Right atrium auricular region (tissue), 2 donors: ENCODE measurements at places on chromosomes 1 and 21. TPM values are rescaled to one million over a fixed set of nuclear protein-coding genes. Genes with fewer than 3 reads are reported as not detected.

- DNase-seq = no peak
Observed at GRCh38 chr1:46298387-46298786, 5.0 kb downstream of the LRRC41 start.

DNA sequence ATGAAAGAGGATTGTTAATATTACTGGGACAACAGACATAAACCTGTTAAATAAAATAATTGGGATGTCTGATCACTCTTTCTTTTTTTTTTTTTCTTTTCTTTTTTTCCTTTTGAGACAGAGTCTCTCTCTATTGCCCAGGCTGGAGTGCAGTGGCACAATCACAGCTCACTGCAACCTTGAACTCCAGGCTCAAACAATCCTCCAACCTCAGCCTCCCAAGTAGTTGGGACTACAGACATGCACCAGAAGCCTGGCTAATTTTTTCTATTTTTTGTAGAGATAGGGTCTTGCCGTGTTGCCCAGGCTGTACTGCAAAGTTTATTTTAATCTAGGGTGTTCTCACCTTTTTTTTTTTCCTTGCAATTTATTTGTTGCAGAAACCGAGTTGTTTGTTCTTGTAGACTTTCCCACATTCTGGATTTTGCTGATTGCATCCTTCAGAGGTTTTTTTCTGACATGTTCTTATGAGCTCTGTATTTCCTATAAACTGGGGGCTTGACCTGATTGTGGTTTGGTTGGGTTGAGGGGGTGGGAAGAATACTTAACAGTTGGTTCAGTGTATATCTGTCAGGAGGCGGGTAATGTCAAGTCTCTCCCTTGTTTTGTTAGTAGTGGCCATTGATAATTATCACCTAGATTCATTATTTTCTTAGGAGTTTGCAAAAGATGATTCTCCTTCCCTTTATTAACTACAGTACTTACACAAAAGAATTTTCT, 125.2 kb downstream of the MAST2 start:
- DNase-seq = no peak

- no peak for DNase-seq
Observed at GRCh38 chr1:90274376-90274775, 279.5 kb downstream of the ZNF326 start.

DNA sequence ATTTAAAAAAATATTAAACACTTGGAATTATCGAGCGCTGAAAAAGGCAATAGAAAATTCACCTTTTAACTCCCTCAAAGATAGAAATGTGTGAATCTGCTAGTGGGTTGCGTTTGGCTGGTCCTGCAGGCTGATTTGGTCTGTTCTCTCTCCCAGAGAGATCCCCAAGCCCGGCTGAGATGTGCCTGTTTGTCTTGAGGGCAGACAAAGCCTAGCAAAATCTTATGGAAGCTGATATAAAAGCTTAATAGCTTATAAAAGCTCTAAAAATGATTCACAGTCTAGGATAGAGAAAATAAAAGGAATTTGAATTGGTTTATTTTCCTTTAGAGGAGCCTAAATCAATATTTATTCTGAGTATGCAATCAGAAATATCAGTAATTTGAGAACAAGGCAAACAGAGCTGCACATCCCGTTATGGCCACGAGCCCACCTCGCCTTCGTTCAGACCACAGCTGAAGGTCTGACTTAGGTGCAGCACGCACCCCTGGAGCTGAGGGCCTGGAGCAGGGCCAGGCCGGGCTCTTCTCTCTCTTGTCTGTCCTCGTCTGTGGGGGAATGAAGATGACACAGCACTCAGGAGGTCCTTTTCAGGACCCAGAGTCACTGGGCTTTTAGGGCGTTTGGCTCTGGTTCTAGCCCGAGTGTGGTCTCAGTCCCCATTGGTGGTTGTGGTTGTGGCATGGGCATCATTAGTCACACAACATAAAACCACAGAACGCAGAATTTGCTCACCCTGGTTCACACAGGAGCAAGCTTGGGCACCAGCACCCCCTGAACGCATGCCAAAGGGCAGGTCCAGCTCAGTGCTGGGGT, 18.6 kb downstream of the PDE9A start:
- DNase-seq = no peak

PDZK1IP1 gene
- 10.6 TPM for total RNA-seq

CD1B gene
- total RNA-seq = not detected

MARK1 gene
- total RNA-seq = 20.0 TPM

ACTA1 gene
- 3,527 TPM for total RNA-seq

DNA sequence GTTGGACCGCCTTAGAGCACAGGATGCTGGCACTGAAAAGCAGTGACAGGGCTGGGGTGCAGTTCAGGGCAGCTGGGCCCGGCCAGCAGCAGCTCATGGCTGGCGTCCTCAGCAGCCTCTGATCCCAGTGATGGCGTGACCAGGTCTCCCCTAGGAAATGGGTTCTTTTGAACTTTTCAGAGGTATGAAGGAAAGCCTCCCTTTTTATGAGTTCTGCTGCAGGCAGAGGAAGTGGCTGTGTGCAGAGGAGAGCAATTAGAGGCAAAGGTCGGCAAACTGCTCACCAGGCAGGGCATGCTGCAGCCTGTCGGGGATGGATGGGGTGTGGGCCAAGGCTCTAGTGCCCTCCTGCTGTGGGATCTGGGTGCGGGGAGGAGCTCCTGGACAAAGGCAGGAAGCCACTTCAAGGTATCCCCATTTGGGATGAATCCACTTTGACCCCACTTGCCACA, 45.6 kb upstream of the RAB4A start:
- no peak for DNase-seq

DNA sequence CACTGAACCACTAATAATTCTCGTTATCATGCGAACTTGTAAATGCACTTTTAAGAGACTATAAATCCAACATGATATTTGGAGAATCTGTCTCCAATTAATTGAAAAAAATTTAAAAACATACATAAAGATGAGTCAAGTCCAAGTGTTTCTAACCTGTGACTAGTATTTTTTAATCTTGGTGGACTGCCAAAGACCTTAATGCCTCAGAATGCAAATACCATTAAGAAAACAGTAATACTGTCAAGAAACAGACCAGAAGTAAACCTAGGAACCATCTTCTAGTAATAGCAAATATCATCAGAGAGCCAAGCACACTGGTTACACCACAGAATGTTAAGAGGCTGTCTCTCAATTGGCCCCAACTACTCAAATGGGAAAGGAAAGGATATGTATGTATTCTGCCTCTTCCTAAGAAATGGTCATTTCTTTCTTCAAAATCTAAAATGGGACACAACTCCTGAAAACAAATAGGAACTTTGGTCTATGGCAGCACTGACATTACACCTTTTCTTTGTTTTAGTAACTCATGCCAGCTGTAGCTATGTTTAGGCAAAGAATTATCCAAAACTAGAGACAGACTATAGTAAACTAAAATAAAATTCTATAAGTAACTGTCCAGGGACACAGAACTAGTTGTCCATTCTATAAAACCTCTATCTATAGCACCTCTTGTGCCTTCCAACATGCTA, 15.8 kb downstream of the SCYL3 start:
- DNase-seq = no peak

PRAMEF9 gene
- not detected for total RNA-seq

DNA sequence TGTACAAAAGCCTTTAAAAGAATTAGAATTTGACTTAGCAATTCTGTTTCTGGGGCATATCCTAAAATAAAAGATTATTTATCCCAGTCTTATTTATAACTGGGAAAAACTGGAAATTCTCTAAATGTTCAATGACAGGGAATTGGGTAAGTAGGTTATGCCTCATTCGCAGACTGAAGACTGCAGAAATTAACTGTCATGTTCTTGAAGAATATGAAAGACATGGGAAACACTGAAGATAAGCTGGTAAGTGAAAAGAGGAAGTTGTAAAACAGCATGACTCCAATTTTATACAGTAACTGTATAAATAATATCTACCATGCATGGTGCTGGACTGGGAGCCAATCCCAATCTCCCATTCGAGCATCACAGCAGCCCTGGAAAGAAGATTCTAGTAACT, 50.6 kb upstream of the SLC2A1 start:
- no peak for DNase-seq

GRCh38 chr1:210252621-210253051, 20.0 kb downstream of the SERTAD4 start:
- no peak for DNase-seq

- DNase-seq = no peak
Observed at GRCh38 chr1:188089461-188089860, 1260.7 kb downstream of the PLA2G4A start.

CLCNKB gene
- 4.6 TPM for total RNA-seq

CASZ1 gene
- total RNA-seq = 50.3 TPM

GRCh38 chr21:17085707-17086106, 427.1 kb upstream of the CXADR start:
- no peak for DNase-seq

- DNase-seq = no peak
Observed at GRCh38 chr1:50447961-50448360, 24.7 kb upstream of the DMRTA2 start.

DNA sequence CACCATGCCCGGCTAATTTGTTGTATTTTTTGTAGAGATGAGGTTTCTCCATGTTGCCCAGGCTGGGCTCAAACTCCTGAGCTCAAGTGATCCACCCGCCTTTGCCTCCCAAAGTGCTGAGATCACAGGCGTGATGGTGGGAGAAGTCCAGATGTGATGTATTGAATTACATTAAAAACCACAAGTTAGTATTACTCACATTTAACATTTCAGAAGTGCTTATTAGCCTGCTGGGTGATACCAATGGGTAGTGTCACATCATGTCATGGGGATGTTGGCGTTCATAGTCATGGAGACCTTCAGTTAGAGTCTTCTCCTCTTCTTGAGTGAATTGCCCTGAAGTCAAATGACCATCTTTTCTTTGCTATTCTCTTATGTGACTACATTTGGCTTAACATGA, 63.6 kb upstream of the VAMP3 start:
- DNase-seq = no peak

- DNase-seq = no peak
Observed at GRCh38 chr1:17849216-17849615, 94.1 kb downstream of the ACTL8 start.

MCOLN2 gene
- 0.90 TPM for total RNA-seq

IFNLR1 gene
- 6.2 TPM for total RNA-seq

- DNase-seq = no peak
Observed at GRCh38 chr1:191255354-191256054, 777.8 kb upstream of the BRINP3 start.

DNA sequence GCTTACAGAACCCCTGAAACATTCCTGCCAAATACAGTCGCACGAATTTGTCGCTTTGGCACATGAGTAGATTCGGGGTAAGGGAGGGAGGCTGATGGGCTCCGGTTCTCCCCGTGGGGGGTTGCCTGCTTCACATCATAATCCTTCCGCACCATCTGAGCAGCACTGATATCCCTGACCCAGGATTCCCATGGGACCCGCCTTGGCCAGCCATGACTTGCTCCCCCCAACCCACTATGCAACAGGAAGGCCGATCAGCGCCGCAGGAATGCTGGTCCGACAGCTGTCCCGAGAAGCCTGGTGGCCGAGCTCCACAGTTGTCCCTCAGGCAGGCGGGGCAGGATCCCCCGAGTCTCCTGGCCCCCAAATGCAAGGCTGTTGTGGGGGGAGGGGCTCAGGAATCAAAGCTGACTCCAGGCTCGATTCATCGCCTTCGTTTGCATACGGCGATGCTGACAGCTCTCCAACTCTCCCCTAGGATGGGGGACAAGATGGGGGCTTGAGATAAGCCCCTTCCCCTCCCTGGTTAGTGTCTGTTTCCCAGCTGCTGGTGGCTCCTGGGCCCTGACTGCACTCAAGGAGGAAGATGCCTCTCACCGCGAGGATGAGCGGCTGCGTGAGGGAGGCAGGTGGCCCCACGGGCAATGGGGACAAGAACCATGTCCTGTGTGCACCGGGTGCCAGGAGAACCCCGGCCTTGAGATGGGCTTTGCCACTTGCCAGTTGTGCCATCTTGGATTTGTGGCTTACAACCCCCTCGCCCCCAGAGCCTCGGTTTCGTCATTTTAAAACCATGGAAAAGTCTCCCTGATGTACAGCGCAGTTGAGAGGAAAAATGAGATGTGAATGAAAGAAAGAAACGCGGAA, 9.3 kb downstream of the DRAXIN start:
- no peak for DNase-seq

- no peak for DNase-seq
Observed at GRCh38 chr1:7101187-7101586, 315.9 kb downstream of the CAMTA1 start.

DNA sequence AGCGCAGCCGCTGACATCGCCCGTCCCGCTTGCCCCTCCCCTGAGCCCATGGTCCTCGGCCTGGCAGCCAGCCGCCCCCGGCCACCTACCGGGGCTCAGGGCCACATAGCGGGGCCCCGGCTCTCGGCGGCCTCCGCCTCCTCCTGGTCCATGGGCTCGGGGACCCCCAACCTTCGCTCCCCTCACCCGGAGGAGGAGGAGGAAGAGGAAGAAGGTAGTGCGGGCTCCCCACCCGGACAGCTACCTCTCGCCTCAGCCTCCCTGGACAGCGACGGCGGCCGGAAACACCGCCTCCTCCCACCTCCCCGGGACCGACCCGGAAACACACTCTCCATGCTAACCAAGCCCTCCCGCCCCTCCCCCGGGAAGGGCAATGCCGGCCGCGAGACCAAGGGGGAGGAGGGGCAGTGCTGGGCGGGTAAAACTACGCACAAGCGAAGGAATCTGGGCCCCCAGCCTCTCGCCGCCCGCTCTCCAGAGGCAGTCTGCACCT, at the start of gene KIAA0319L:
Gene KIAA0319L, minus strand, starts transcription at position 286 of the 493 bp plus-strand sequence. CDS start 2,912 bp downstream, outside the sequence.
- no peak for DNase-seq

- DNase-seq = no peak
Observed at GRCh38 chr1:94562519-94563260, 21.1 kb upstream of the F3 start.

GRCh38 chr1:155931332-155932038, 2.7 kb downstream of the KHDC4 start:
- no peak for DNase-seq

DNA sequence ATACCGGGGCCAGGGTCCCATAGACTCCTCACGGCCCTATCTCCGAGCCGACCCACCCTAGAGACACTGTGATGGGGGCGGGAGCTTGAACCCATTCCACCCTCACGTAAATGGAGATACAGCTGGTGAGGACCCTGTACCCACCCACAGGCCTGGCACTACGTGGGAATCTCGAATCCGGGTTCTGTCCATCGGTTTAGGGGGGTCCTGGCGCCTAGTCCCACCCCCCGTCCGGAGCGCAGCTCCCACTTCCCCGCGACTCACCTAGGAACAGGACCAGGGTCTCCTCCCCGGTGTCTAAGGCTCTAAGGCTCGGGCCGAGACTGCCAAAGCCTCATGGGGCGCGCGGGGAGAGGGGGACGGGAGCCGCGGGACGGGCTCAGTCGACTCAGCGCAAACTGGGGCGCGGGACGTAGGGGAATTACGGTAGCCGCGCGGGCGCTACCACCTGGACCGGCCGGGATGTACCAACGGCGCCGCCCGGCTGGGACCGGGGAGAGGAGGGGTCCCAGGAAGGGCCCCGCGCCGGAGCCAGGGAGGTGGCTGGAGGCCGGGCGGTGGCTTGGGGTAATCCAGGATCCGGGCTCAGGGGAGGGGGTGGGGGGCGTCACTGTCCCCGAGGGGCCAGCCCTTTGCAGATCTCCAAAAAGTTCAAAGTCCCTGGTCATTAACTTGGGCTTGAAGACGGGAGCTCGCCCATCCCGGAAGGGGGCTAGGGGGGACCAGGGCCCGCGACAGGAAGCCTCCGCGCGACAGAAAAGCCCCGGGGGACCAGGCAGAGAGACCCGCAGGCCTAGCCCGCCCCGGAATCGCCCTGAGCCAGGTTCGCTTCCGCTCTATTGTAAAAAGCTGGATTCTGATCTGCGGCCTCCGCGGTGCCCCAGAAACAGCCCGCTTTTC, 1.0 kb downstream of the PLEKHG5 start:
- DNase-seq = no peak

ORC1 gene
- total RNA-seq = 0.28 TPM
